ENCODE measurements at places on chromosomes 11 and 22.
A peak's percentile ranks its signal among the peaks of the same experiment; 100 is the strongest.

DNA sequence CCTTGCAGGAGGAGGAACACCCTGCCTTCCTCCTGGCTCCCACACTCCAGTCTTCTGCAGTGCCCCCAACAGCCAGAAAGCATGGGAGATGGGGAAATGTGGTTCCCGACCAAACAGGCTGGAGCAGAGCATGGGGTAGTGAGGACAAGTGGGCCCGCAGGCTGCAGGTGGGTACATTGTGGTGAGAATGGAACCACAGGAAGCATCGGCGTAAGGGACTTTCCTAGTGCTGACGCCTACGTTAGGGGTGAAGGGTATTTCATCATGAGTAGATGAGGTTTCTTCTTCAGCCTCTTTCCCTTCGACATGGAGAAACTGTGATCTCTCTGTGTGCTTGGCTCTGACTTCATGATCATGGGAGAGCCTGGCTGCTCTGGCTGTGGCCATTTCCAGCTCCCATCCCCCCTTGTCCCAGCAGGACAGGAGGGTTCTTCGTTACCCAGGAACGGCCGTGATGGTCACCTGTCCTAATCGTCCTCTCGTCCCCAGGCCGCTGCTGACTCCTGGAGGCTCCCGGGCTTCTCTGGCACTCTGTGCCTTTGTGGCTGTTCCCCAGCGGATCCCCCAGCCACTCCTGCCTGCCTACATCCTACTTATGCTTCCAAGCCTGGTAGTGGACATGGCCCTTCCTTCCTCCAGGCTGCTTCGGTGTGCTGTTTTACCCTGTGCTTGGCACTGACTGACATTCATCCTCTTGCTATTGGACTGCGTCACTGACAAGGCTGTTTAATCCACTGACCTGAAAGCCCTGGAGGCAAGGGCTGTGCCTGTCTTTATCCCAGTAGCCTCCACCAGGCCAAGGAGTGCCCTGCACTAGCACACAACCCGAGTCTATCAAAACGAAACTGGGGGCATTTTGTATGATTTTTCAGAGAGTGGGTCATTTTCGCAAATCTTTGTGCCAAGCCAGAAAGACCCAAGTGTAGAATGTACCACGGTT, 65.2 kb upstream of the CECR2 start:
- no peak for DNase-seq

DNA sequence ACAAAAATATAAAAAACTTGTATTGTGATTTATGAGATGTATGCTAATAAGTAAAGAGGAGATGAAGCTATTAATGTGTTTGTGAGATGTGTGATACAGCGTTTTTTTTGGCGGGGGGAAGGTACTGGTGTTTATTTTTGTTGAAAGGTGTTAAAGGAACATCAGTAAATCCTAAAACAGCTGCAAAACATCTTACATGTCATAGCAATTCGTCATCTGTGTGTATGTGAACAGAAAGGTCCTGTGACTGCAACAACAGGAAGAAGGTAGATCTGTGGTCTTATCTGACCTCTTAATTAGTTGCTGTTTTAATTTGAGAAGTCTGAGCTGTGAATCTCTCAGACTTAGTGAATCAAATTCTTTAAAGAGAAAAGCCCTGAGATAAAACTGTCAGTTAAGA, 1041.1 kb downstream of the JRKL start:
- no peak for DNase-seq

- DNase-seq = no peak
These were observed 159.3 kb downstream of the MIAT start for GRCh38 chr22:26816726-26817125.

GRCh38 chr22:50717709-50718351, 20.2 kb upstream of the ACR start:
- DNase-seq = peak; percentile 57

DNA sequence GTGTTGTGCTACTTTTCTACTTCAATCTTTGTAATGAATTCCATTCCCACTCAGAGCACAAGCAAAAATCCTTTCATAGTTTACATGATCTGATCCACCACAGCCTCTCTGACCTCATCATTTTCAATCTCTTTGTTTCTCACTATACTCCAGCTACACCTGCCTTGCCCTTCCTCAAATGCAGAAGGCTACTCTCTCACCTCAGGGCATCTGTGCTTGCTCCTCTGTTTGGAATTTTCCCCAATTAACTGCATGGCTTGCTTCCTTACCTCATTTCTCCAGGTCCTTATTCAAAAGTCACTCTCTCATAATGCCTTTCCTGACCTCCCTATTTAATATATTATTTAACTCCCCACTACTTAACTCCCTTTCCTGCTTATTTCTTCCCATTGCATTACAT, 100.6 kb upstream of the OLFML1 start:
- DNase-seq = no peak

GRCh38 chr11:12840871-12841660, 166.8 kb downstream of the TEAD1 start:
- no peak for DNase-seq

Measured in globus pallidus (tissue), 1 donor.